ENCODE measurements at places on chromosomes 7 and 10. TPM values are rescaled to one million over a fixed set of nuclear protein-coding genes. Genes with fewer than 3 reads are reported as not detected.

- DNase-seq = no peak
These were observed 553.6 kb downstream of the TCERG1L start for GRCh38 chr10:130757821-130758489.

DNA sequence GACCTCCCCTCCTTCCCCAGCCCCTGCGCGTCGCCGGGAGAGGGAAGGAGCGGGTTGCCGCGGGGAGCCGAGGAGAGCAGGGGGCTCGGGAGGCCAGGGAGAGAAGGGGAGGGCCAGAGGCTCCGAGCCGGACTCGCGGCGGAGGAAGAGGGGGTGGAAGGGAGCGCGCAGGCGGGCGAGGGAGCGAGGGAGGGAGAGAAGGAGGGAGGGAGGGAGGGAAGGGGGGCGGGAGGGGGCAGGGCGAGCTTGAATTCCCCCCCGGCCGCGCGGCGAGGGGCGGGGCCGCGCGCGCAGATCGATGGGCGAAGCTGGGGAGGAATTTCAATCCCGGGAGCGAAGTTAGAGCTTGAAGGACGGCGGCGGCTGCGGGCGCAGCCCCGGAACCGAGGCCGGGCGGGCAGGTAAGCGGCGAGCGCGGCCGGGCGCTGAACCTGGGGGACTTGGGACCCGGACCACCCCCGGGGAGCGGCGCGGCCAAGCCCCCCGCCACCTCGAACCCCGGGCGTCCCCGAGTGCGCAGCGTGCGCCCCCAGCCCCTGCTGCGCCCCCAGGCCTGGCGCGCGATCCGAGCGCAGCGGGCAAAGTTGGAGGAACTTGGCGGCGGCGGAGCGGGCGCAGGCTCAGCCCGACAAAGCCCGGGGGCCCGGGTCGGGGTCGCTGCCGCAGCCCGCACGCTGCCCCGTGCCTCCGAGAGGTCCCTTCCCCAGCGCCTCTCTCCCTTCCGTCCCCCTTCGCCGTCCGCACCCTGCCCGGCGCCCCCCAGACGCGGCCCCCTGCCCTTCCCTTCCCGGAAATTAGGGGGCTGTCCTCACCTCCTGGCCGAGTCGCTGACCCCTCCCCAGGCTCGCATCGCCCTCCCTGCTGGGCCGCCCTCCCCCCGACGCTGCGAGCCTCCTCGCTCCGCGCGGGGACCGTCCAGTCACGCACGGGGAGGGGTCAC lies at the start of gene ELFN1:
Gene ELFN1 (plus strand): TSS at position 324 of the 940 bp plus-strand sequence. CDS start 74,320 bp downstream, outside the sequence.
- no peak for DNase-seq

- DNase-seq = no peak
These were observed 18.1 kb upstream of the OIT3 start for GRCh38 chr10:72875250-72876055.

DNA sequence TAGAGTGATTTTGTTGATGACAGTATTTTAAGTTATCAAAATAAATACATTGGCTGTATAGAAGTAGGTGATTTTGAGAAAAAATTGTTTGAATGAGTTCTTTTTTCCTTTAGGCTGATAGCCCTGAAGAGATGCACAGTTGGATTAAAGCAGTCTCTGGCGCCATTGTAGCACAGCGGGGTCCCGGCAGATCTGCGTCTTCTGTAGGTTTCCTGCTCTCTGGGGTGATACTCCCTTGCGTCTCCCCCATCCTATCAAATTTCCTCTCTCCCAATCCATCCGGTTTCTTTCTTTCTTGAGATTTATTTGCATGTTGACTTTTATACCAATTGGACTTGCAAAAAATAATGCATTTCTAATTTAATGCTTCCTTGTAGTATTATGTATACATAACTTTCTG lies 27.6 kb upstream of the ARMS2 start:
- no peak for DNase-seq

- no peak for DNase-seq
These were observed 225.6 kb upstream of the IGFBP3 start for GRCh38 chr7:46146454-46147255.

The LRRC4 gene
- 0.17 TPM for total RNA-seq

- DNase-seq = no peak
These were observed 5.0 kb upstream of the ATP6V0E2 start for GRCh38 chr7:149868623-149869290.

DNA sequence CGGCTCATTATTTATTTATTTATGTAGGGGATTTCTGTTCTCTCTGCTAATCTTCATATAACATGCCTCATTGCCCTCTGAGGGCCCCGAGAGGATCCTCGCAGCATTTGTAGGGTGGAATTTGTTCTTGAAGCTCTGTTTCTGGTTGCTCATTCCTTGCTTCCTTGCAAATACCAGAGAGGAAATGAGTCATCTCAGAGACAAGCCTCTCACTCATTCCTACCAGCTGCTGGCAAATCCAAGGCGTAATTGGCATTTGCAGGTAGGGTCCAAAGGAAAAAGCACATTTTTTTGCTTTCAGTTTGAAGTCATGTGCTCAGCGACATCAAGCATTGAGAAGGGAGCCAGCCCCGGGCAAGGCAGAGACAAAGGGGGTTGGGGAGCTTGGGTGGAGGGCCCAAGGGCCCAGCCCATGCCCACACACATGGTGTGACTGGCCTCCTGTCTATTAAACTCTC lies 501.6 kb downstream of the GALNT17 start:
- no peak for DNase-seq

DNA sequence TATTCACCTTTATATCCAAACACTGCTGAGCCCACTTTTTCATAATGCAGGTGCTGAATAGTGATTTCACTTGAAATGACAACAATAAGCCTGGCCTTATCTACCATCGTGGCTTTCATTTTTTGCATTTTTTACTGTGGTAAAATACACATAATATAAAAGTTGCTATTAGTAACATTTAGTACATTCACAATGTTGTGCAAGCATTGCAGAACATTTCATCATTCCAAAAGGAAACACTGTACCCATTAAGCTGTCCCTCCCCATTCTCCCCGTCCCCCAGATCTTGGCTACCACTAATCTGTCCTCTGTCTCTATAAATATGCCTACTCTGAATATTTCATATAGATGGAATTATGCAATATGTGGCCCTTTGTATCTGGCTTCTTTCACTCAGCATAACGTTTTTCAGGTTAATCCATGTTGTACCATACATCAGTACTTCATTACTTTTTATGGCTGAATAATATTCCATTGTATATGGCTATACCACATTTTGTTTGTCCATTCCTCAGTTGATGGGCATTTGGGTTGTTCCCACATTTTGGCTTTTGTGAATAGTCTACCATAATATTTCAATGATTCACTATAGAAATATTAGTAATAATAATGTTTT lies 68.5 kb upstream of the ARID5B start:
- no peak for DNase-seq

All from colonic mucosa (tissue), 4 donors.